ENCODE measurements at places on chromosomes 2 and 18.

DNA sequence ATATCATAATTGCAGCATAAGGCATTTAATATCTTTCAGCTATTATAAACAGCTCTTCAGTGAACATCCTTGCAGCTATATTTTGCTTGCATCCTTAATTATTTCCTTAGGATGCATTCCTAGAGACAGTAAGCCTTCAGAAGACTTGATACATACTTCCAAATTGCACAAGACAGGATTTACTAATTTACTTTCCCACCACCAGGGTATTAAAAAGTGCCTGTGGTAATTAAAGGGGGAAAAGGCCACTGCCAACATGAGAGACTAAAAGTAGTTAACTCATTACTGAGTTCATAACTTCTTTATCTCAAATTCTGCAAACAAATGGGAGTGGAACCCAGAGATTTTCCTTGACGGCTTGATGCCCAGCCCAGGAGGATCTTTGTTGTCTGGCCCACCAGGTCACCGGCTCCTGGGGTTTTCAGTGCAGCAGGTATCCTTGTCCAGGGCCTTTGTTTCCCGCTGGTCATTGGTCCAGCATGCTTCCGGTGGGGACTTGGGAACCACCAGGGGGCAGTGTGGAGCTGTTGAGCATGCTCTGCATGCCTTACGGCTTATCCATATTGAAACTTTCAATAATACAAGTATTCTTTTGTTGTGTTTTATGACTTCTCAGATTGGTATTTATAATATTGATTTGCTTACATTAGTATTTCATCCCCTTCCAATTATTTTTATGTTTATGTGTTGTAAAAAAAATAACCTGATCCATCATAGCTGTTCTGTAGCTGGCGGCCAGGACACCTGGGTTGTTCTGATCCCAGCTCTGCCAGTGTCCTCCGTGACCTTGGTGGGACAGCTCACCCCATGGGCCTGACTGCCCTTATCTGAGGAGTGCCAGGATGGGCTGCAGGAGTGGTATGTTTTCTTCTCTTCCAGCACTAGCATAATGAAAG lies 61.4 kb downstream of the TGOLN2 start:
- DNase-seq: no peak

DNA sequence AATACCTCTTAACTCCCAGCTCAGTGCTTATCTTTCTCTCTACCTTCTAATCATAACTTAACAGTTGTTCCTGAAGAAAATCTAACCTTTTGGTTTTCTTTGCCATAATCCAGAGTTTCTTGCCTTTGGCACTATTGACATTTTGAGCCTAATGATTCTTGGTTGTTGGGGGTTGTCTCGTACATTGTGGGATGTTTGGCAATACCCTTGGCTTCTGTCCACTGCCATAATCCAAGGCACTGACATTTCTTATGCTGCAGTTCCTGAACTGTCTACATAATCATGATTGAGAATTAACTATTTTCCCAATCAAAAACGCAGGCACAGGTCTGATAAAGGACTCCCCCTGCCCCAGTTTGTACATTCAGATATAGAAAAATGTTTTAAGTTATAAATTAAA lies 203.2 kb upstream of the MEX3C start:
- DNase-seq: no peak

- no peak for DNase-seq
Measured at GRCh38 chr2:88857274-88857741, 165.8 kb downstream of the RPIA start.

DNA sequence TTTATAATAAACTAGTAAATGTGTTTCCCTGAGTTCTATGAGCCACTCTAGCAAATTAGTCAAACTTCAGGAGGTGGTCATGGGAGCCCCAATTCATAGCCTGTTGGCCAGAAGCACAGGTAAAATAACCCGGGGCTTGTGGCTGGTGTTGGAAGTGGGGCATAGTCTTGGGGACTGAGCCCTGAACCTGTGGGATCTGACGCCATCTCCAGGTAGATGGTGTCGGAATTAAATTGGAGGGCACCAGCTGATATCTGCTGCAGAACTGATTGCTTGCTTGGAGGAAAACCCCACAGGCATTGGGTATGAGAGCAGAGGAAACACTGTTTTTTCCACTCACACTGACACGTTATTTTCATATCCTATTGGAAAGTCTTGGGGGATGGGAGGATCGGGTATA lies 14.1 kb downstream of the NMS start:
- DNase-seq: no peak

DNA sequence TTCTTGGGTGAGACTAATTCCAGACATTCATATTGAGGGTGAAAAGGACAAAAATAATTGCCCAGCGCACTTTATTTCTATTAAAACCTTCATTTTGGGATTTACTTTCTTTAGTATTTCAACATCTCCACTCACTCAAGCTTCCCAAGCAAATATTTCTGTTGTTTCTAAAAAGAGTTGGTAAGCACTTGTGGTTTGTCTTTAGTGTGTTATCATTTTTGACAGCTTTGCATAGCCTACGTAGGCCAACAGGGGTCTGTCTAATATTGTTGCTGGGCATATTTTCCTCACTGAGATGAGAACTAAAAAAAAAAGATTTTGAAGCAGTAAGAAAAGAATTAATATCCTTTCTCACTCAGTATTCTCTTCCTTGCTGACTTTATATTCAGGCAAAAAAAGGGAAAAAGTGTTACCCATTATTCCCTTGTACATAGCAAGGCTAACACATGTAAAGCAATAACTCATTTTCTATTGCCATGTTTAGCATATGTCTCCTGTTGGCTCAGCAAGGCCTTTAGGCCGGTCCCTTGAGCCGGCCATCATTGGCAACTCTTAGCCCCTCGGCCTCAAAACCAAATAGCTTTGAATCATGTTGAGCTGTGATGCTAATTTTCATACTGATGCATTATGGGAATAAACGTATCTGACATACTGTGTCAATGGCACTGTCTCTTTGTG lies 494.2 kb downstream of the ARHGAP15 start:
- no peak for DNase-seq

- no peak for DNase-seq
Measured at GRCh38 chr2:192983173-192983572, 788.4 kb upstream of the TMEFF2 start.

GRCh38 chr2:1373830-1374229 lies 39.4 kb upstream of the TPO start:
- DNase-seq: no peak

- DNase-seq: peak; percentile 50
Measured at GRCh38 chr2:189060096-189060642, 86.0 kb downstream of the COL3A1 start.

DNA sequence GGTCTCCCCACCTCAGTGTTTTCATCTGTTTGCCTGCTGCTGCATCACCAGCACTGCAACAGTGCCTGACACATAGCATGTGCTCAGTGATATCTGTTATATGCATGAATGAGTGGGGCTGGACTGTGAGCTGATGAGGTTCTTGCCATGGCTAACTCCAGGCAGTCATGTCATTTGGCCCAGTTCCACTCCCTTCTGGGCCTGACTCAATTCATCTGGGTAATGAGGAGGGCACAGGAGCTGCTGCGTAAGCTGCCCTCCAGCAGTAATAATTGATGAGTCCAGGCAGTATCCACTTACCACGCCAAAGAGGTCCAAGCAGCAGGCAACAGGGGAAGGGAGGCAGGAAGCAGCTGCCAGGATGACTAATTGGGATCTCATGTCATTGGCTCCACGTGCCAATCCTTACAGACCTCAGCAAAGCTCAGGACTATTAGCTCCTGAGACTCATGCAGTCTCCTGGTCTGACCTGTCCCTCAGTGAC lies 34.1 kb upstream of the MAT2A start:
- DNase-seq: peak; percentile 8

- no peak for DNase-seq
Measured at GRCh38 chr18:56522816-56523215, 115.6 kb downstream of the TXNL1 start.

GRCh38 chr2:58916063-58916462 lies 674.9 kb upstream of the FANCL start:
- no peak for DNase-seq

DNA sequence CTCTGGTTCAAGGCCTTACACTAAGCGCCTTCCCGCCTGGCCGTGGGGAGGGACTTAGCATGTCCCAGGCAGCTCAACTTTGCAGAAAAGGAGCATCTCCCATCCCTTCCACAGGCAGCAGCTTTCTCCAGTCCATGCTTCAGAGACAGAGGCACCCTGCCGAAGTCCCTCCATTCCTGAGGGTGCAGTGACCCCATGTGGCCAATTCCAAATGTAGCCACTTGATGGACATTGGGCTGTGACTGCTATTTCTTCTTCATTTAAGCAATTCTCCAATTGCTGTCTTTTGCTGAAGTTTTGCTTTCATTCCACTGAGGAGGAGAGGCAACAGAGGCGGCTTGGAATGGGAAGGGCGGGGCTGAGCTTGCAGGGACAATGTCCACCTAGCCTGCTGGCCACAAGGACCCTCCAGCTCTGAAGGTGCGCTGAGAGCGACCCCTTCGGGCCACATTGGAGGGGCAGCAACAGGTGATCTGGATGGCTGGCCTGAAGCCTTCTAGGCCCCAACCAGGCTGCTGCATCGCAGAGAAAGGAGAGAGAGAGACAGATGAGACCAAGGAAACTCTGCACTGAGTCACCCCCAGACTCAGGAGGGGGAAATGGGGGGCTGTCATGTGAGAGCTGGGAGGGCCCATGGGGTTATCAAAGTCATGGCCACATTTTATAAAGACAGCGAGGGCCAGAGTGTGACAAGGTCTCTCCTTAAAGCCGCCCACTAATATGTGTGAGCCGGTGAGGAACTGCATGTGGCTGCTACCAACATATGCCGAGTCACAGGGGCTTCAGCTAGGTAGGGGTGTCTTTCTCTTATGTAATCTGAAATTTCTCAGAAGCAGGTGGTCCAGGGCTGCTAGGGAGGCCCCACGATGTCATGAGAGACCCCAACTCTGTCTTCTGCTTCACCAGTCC lies 61.3 kb downstream of the LONRF2 start:
- no peak for DNase-seq

- DNase-seq: no peak
Measured at GRCh38 chr2:99890568-99891427, 251.6 kb downstream of the AFF3 start.

GRCh38 chr2:152437276-152438108 lies 102.5 kb downstream of the FMNL2 start:
- DNase-seq: no peak

GRCh38 chr18:28650860-28651259 lies 473.9 kb upstream of the CDH2 start:
- no peak for DNase-seq

GRCh38 chr2:1731447-1731962 lies 12.8 kb downstream of the PXDN start:
- no peak for DNase-seq

GRCh38 chr2:174552880-174553279 lies 44.7 kb downstream of the WIPF1 start:
- DNase-seq: no peak

- DNase-seq: no peak
Measured at GRCh38 chr2:67752969-67753368, 309.8 kb downstream of the C1D start.

GRCh38 chr2:831622-832021 lies 119.0 kb upstream of the SNTG2 start:
- no peak for DNase-seq

DNA sequence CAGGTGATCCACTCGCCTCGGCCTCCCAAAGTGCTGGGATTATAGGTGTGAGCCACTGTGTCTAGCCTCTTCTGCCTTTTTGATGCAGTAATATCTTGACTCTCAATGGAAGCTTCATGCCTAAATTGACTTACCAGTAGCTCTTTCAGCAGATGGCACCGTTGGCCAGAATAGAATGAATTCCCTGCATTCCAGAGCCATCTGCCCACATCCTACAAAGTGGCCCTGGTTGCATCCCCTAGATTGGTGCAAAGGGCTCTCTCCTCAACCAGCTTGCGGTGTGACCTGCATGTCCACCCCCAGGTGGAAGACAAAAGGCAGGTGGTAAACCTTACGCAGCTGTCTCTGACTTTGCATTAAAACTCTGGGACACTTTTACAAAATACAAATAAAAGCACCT lies 4.4 kb upstream of the PARD6G start:
- DNase-seq: no peak
